Peyer's patch (tissue), 4 donors: ENCODE measurements at places on chromosomes 3 and 15. TPM values are rescaled to one million over a fixed set of nuclear protein-coding genes. Genes with fewer than 3 reads are reported as not detected.
A peak's percentile ranks its signal among the peaks of the same experiment; 100 is the strongest.

Gene SMAD6
- 22.1 TPM for total RNA-seq

GRCh38 chr15:74800559-74801094 is 12.0 kb upstream of the LMAN1L start:
- peak; percentile 82 for DNase-seq

Gene SI
- 1,142 TPM for total RNA-seq

DNA sequence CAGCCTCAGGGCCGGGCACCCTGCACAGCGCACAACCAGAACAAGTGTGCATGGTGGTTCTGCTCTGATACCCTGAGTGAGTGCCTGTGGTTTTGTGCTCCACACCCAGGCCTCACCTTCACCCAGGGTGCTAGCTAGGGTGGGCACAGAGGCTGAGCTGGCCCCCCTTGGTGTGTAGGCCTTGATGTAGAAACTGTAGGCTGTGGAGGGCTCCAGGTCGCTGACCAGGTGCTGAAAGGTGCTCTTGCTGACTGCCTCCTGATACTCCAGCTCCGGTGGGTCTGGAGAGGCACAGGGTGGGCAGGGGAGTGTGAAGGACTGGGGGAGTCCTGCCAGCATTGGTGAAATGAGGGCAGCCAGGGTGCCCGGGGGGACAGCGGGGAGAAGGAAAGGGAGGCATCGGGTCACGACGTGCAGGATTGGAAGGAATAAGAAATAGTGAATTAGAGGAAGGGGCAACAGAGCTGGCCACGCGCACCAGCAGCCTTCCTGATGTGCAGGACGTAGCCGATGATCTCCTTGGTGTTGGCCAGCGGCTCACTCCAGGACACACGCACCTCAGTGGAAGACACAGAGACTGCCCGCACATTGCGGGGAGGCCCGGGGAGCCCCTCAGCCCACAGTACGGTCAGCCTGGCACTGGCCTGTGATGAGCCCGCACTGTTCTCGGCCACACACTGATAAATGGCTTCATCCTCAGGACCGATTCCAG is 26.6 kb downstream of the RNU5B-1 start:
- no peak for DNase-seq

- no peak for DNase-seq
These were observed 4.2 kb downstream of the EDEM1 start for GRCh38 chr3:5191555-5192304.

DNA sequence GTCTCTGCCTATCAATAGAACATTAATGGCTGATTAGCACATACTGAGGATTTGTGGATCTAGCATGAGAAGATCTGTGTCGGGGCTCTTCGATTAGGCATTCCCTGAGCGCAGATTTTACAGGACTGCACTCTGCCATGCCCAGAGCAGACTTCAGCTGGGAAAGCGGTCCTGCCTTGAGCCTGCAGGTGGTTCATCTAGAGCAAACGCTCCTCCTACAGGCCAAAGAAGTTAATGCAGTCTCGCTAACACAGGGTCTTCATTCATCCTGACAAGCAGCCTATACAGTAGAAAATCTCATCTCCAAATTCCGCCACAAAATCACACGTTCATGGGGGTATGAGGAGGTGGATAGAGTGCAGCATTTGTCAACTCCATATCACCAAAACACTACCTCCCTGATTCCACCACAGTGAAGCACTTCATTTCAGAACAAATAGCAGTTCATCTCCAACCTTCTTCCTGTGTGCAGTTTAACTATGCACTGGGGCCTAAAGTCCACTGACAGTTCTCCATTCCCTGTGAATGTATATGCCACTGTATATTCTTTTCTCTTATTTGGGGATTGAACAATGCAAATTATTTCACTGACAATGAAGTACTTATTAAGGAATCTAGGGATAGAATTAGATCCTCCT is 405.8 kb downstream of the IGSF11 start:
- peak; percentile 46 for DNase-seq

Gene SEMA5B
- total RNA-seq, result 0.54 TPM

DNA sequence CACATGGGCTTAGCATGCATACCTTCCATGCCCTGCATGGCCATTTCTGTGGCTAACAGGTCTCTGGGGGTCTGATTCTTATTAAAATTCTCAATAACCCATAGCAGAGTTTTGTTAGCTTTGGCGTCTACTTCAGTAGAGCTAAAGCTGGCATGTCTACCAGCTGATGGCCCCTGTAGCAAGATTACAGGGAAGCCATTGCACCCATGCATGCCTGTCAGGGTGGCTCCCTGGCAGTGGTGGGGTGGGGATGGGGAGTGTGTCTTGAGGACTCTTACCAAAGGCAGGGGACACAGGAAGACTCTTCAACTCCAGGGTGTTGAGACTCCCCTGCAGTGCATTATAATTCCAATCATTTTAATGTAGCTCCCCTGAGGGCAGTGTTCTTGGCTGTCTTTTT is 4.7 kb downstream of the KY start:
- no peak for DNase-seq

DNA sequence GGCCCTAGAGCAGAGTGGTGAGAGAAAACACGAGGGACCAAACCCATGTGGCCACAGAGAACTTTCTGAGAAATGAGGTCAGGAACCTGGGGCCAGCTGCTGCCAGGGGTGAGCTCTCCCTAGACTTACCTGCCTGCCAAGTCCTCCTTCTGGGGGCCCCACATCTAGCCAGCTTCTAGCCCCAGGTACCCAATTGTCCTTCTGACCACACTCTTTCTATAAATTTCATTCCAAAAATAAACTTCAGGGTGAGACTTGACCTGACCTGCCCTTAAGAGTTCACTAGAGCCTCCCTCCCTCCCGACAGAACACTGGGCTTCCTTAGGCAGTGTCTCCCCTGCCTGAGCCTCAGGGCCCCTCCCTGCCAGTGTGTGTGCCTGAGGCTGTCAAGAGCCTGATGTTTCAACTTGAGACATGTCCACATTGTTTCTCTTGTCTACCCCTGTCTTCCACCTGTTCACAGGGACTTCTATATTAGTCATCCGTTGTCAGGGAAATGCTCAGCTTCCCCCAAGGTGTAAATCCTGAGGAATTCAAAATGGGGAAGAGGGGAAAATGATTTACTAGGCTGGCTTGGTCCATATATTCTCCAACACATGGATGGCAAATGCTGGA is 312.8 kb upstream of the TLE3 start:
- no peak for DNase-seq

- DNase-seq, result no peak
These were observed 74.0 kb upstream of the PHLDB2 start for GRCh38 chr3:111785034-111785433.

GRCh38 chr3:73605412-73605811 is 19.3 kb downstream of the PDZRN3 start:
- DNase-seq, result no peak
